Activated T-cell treated with anti-CD3 and anti-CD28 coated beads for 4 hours (primary cell): ENCODE measurements at places on chromosomes 12 and 14.
A peak's percentile ranks its signal among the peaks of the same experiment; 100 is the strongest.

DNA sequence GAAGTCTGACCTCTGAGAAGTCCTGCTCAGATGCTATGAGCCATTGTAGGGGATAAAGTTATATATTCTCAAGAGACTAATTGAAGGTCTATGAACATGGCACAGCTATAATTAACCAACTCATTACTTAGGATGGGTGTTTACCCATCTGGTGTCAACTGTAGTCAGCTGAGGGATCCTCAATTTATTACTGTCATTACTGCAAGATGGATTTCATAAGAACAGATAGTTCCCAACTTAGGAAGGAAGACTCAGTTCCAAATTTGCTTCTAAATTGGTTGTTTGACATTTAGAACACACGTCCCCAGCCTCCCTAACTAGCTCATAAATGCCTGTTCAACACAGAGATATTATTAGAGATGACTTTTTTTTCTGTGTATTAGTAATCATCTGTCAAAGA is 81.4 kb downstream of the FRMD6 start:
- DNase-seq: no peak

DNA sequence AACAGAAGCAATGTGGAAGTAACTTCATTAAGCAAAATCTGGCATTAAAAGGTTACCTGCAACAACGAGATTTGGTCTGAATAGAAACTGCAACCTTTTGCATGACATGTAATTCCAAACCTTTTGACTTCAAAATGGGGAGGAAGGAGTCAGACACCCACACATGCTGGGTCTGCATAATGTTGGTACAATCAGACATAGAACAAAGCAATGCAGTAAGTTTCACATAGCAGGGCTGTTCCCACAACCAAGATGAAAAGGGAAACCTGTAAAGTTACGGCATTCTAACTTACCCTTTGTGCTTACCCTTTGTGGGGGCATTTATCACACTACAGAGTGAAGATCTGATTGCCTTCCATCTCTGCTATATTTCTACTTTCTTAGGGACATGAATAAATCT is 10.1 kb upstream of the SLC35F4 start:
- DNase-seq: no peak

DNA sequence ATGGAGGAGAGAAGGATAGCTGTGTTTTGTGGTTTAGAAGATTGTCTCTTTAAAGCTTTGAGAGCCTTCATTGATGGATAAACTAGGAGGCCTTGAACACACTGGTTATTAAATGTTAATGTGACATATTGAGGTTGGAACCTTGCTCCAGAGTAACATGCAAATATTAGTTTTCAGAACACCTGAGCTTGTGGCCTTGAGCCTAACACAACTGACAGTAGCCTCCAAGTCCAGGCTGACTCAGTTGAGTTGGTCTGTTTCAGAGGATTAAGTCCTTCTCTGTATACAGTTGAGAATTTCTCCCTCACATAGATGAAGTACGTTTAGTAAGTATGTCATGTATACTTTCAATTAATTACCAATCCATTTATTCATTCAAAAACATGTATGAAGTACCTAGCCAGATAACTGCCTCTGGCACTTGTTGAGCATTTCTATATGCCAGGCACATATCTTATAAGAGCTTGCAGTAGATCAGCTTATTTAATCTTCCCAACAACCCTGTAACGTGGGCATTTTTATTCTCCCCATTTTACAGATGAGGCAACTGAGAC is 63.5 kb downstream of the ELK3 start:
- DNase-seq: no peak

- DNase-seq: no peak
These were observed 256.1 kb downstream of the GLT1D1 start for GRCh38 chr12:129109174-129110001.

- DNase-seq: no peak
These were observed 124.4 kb downstream of the DAD1 start for GRCh38 chr14:22464422-22465142.

DNA sequence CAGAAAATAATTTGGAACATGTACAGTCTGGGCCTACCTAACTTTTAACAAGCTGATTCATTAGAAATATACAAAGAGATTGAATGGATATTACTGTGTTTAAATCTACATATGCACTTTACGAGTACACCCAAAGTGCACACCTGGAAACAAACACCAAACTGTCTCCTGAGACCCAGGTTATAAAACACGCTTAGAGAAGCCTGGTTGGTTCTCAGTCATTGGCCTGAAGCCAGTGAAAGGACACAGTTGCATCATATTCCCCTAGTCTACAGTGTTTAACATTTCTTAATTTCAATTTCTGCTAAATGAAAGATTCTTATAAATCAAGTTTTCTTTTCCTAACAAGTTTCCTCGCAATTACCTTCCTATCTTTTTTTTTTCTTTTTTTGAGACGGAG is 209.5 kb downstream of the FBXL14 start:
- DNase-seq: no peak

GRCh38 chr14:102629808-102630350 is 37.4 kb downstream of the RCOR1 start:
- DNase-seq: no peak

- no peak for DNase-seq
These were observed 52.5 kb upstream of the FOXN3 start for GRCh38 chr14:89469210-89470198.

DNA sequence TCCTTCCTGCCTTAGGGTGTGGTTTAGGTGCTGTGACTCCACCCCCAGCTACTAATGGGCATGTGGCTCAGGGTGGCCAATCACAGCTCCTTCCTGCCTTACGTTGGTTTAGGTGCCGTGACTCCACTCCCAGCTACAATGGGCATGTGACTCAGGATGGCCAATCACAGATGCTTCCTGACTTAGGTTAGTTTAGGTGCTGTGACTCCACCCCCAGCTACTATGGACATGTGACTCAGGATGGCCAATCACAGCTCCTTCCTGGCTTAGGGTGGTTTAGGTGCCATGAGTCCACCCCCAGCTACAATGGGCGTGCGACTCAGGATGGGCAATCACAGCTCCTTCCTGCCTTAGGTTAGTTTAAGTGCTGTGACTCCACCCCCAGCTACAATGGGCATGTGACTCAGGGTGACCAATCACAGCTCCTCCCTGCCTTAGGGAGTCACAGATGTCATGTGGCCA is 163.9 kb downstream of the TBX5 start:
- no peak for DNase-seq

GRCh38 chr14:103386713-103387329 is 1.6 kb downstream of the MARK3 start:
- no peak for DNase-seq

- no peak for DNase-seq
These were observed 11.0 kb downstream of the OR6S1 start for GRCh38 chr14:20630340-20631022.

DNA sequence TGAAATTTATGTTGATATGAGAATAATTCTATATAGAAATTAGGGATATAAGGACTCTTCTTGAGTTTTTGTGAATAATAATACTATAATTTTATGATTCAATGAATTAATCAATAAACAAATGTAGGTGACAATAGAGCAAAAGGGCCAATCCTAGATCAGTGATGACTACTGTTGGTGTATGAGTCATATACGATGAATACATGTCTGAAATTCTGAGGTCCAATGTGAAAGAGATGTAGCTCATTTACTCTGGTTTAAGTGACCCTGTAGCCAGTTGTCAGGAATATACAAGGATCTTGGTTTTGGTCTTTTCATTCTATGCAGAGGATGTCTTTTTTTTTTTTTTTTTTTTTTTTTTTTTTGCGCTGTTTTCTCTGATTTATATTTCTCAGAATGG is 72.1 kb upstream of the RTL1 start:
- no peak for DNase-seq

DNA sequence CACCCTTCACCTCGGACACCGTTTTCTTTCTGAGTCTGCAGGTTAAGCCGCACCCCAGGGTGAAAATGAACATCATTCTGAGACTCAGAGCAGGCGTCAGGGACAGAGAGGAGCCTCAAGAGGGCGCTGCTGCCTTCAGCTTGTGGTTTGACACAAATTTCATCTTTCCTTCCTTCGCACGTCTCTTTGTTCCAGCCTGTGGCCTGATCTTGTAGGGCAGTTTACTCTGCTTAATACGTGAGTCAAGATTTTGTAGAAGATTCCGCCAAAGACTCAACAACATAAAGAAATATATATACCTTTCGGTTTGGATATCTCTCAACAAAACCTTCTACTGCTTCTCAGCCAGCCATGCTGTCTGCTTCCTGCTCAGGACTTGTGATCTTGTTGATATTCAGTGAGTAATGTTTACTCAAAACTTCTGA is 329.3 kb upstream of the OR4E1 start:
- peak; percentile 44 for DNase-seq

DNA sequence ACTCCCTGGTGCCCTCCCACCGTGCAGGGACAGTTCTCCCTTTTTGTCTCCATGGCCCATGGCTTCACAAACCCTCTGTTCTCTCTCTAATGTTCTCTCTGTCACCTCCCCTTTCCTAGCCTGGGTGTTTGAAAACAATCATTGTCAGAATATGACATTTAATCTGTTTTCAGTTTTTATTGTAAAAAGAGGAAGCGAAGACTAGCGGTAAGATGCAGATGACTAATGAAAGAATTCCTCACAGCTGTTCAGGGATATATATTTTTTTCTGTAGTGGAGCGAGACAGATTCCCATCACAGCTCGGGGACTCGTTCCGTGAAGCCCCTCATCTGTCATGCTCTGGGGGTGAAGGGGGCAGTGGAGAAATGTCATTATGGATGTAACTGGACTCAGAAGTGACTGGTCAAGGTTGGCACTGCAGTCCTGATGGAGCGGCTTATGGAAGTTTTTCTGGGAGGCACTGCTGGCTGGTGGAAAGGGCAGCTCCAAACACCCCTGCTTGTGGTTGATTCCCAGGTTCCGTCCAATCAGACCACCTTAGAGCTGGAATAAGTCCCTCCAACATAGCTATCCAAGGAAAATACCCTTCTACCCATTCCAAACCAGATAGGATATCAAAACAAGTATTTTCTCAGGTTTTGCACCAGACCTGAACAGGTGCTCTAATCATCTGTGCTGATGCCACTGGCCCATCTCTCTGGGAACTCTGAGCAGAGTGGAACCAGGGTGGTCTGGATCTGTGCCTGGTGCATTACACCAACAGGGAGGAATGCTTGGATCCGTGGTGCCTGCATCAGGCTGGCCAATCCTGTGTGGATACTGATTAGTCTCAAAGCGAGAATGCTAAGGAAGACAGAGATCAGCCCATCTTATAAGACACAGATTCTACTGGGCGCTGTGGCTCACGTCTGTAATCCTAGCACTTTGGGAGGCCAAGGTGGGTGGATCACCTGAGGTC is 84.7 kb downstream of the GPATCH2L start:
- DNase-seq: no peak

DNA sequence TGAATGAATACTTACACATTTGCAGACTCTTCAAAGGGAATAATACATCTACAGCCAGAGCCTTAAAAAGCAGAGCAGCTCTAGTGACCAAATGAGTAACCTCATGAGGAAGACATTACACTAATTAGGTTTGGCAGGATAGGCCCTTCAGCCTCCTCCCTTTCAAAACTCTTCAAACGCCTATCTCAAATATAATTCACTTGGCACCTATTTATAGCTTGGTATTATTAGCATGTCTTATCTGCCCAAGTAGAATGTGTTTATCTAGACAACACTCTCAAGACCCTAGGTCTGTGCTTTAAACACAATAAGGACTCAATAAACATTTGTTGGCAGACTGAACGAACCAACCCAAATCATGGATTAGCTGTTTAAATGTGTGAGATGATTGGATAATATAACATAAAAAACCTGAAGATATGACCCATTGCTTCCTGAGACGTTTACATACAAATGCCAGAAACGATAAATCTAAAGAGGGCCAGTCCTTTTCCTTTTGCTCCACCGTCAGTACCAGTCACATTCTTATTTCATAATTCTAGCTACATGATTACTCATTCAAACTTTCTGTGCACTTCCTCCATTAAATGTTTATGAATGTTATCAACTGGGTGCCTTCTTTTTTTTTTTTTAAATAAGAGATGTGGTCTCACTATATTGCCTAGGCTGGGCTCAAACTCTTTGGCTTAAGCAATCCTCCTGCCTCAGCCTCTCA is 123.3 kb downstream of the CEP83 start:
- no peak for DNase-seq

GRCh38 chr14:75448209-75448608 is 20.4 kb downstream of the JDP2 start:
- no peak for DNase-seq

GRCh38 chr14:58662759-58663158 is 25.0 kb downstream of the DACT1 start:
- DNase-seq: no peak

GRCh38 chr14:76125511-76125910 is 26.2 kb upstream of the GPATCH2L start:
- DNase-seq: no peak

GRCh38 chr14:72943876-72944430 is 17.7 kb downstream of the DCAF4 start:
- no peak for DNase-seq

GRCh38 chr14:68792678-68792978 is 239 bp downstream of the ZFP36L1 start:
- no peak for DNase-seq

GRCh38 chr12:112192475-112192874 is 67.1 kb downstream of the TRAFD1 start:
- DNase-seq: no peak

DNA sequence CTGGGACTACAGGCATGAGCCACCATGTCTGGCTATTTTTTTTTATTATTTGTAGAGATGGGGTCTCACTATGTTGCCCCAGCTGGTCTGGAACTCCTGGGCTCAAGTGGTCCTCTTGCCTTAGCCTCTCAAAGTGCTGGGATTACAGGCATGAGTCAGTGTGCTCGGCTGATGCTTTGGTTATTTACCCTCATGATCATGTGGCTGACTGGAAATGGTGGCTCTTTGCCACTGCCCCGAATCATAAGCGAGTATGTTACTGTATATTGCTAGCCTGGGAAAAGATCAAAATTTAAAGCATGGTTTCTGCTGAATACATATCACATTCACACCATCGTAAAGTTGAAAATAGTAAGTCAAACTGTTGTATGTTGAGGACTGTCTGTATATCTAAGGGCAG is 101.1 kb downstream of the RGS6 start:
- no peak for DNase-seq

- DNase-seq: no peak
These were observed 140.7 kb downstream of the DPF3 start for GRCh38 chr14:72753044-72753710.

GRCh38 chr14:58744801-58745394 is 107.1 kb downstream of the DACT1 start:
- DNase-seq: no peak

GRCh38 chr12:4420138-4420670 is 25.4 kb downstream of the FGF6 start:
- no peak for DNase-seq

- no peak for DNase-seq
These were observed 1358.8 kb upstream of the TMEM132C start for GRCh38 chr12:126907900-126908764.

- peak; percentile 60 for DNase-seq
These were observed 3.2 kb downstream of the CRIP2 start for GRCh38 chr14:105477660-105478397.

GRCh38 chr14:95885866-95886265 is 9.2 kb downstream of the TUNAR start:
- no peak for DNase-seq

- DNase-seq: no peak
These were observed 319.9 kb downstream of the KCNC2 start for GRCh38 chr12:74889563-74890236.

GRCh38 chr14:102731101-102731870 is 46.0 kb upstream of the TRAF3 start:
- DNase-seq: no peak

GRCh38 chr12:53657041-53657440 is 18.8 kb downstream of the ATP5MC2 start:
- DNase-seq: no peak

- no peak for DNase-seq
These were observed 46.3 kb upstream of the BCL11B start for GRCh38 chr14:99318091-99318958.
